Left ventricle myocardium inferior (tissue), 1 donor: ENCODE measurements at places on chromosomes 2 and 18. TPM values are rescaled to one million over a fixed set of nuclear protein-coding genes. Genes with fewer than 3 reads are reported as not detected.

- no peaks in the 10 kb centered on the region for H3K27me3 ChIP-seq
- H3K27ac ChIP-seq, result no peak overlapping the region
- H3K4me3 ChIP-seq, result no peak overlapping the region
- peaks cover 43% of the 10 kb centered on the region for H3K4me1 ChIP-seq
- no peak for DNase-seq
These were observed 19.6 kb downstream of the PELI1 start for GRCh38 chr2:64124571-64124970.

GRCh38 chr2:157488877-157489276 is 45.0 kb upstream of the CYTIP start:
- no peak for DNase-seq
- H3K27me3 ChIP-seq, result no peaks in the 10 kb centered on the region
- H3K27ac ChIP-seq, result no peak overlapping the region
- H3K36me3 ChIP-seq, result no peaks in the 10 kb centered on the region
- H3K4me1 ChIP-seq, result no peaks in the 10 kb centered on the region

TMEM247 gene
- total RNA-seq, result not detected

DNA sequence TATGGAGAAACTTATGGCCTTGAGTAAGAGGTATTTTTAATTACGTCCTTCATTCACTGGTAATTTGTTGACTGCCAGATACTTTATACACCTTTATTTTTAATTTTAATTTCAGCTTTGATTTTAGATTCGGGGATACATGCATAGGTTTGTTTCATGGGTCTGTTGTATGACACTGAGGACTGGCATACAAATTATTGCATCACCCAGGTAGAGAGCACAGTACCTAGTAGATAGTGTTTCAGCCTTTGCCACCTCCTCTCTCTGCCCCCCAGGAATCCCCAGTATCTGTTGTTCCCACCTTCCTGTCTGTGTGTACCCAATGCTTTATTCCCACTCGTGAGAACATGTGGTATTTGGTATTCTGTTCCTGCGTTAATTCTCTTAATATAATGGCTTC is 137.9 kb downstream of the RTN4 start:
- H3K27me3 ChIP-seq, result peaks cover 40% of the 10 kb centered on the region
- no peak overlapping the region for H3K4me3 ChIP-seq
- no peak overlapping the region for H3K27ac ChIP-seq
- no peaks in the 10 kb centered on the region for H3K4me1 ChIP-seq
- no peaks in the 10 kb centered on the region for H3K36me3 ChIP-seq
